ENCODE measurements at places on chromosomes 5 and 9.

GRCh38 chr9:37466037-37466709 is 923 bp upstream of the ZBTB5 start:
- DNase-seq, result peak; percentile 12

DNA sequence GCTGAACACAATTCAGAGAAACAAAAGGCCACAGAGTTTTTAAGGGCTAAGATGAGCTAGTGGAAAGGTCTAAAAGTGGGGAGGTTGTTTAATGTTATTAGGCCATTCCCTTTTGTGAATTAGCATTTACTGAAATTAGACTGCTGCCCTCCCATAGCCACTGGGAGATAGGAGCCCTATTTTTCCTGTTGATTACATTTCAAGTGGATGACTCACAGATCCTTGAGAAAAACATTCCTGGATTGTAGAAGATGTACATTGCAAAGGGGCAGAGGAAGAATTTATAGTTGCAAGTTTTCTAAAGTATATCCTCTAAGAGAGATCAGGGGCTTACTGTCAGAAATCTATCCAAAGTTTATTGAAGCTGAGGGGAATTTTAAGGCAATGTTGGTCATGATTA is 367.1 kb upstream of the IZUMO3 start:
- no peak for DNase-seq

DNA sequence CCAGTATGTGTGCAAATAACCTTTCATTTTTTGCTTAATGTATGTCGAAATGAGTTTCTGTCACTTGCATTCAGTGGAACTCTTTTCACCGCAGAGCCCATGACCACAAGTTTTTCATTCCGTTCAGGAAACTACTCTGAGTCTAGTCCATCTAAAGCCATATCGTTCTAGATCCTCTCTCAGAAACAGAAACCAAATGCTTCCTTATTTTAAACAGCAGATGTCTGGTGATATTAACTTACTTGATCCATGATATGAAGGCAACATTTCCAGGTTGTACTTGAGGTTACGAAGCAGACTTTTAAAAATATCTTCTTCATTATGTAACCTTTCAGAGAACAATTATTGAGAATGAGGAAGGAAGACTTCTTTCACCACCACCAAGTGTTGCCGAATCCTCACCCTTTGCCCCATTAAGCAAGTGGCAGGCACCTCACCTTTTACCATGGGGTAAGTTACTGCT is 72.4 kb upstream of the GNAQ start:
- no peak for DNase-seq

DNA sequence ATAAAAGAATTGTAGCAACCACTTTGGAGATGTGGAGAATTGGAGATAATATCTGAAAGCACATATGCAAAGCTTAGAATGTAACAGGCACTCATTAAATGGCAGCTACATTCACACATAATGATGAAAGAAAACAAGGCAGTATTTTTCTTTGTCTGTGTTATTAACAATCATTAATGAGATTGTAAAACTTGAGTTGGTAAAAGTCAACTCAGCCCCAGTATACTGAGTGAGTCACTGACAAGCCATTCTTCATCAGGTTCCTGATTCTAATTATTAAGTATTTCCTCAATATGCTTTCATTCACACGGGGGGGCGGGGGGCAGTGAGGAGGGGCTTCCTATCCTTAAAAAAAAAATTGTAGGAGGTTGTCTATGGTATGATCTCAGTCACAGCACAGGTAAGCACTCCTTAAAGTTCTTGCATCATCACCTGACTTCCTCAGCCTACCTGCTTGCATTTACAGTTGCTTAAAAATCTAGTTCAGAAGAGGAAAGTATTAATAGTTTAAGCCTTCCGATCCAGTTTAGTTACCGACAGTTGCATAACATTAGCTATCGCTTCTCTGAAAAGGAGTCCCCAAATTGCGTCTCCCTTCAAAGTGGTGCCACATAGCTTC is 379.8 kb downstream of the EFNA5 start:
- DNase-seq, result no peak

DNA sequence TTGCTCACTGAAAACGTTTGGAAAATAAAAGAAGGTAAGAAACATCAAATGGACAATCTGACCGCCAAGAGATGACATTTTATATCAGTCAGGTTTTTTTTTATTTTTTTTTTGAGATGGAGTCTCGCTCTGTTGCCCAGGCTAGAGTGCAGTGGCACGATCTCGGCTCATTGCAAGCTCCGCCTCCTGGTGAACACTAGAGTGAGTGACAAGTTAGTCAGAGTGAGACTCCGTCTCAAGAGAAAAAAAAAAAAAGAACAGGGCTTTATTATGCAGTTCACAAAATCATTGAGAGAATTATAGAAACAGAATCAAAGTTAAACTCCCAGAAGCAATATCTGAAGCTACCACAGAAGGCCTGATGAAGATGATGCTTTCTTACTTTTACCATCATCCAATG is 70.1 kb downstream of the DTWD2 start:
- no peak for DNase-seq

DNA sequence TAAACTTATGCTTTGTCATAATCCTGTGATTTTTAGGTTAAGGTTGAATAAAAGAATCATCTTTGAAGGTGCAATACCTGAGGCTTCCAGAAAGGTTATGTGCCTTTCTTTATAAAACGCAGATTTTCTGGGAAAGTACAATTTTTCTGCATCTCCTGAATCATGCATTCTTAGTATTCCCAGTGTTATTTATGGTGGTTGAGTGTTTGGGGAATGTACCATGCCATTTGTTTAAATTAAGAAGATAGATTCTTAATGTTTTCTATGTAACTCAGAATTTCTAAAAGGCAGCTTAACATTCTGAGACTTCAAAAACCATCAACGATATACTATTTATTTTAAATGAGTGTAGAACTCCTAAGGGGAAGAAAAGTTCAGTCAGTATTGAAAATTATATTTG is 108.1 kb upstream of the FBN2 start:
- no peak for DNase-seq

GRCh38 chr9:85258823-85259370 is 482.9 kb downstream of the AGTPBP1 start:
- DNase-seq, result peak; percentile 5

- DNase-seq, result no peak
Measured at GRCh38 chr5:32302835-32303754, 9.6 kb downstream of the MTMR12 start.

DNA sequence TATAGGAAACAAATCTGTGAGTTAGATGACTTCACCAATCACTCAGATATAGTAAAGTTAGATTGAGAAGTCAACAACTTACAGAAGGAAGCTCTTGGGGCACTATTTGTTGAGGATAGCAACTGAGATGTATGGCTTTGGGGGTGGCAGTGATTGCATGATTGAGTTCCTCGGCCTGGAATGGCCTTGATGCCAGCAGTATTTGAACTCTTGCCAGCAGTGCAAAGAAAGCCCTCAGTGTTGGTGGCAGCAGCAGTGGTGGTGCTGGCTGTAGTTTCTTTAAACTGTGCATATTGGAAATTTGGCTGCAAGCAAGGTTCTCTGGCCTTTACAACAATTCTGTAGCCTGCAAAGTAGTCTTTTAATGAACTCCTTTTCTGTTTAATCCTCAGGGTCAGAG is 41.4 kb upstream of the PJA2 start:
- no peak for DNase-seq

DNA sequence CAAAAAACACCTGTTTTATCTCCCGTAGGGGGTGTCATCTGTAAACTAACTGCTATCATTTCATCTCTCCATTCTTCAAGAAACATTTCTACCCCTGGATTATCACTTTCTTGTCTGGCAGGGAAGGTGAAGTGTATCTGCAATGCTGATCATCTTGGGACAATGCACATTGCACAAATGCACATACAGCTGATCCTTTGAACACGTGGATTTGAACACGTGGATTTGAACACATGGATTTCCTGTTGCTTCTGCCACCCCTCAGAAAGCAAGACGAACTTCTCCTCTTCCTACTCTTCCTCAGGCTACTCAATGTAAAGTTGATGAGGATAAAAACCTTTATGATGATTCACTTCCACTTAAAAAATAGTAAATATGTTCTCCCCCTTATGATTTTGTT is 147.4 kb upstream of the PRLR start:
- DNase-seq, result no peak

DNA sequence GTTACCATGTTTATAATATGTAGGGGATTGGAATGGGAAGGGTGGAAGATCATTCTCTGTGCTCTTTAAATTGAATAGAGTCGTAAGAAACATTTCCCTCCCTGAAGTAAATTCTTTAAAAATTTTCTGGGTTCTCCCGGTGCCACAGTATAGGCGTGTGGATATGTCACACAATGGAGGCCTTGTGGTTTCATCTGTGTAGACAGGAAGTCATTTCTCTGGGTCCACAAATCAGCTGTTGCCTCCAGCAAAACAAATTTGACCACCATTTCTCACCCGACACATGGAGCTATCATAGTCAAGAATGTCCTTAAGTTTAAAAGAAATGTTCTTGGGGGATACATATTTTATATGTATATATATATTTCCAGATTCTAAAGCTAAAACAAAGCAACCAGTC is 17.4 kb downstream of the CEP78 start:
- no peak for DNase-seq

DNA sequence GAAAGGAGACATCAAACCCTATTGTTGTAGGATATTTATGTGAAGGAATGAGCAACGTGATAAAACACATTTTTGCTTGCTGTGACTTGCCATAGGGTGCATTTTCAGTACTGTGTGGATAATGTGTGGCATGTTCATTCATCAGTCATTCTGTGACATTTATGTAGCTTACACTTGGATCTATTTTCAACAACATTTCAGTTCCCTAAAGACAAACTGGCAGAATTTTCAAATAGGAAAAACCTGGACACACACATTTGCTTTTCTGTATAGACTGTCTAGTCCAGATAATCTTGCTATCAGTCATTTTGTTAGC is 127.7 kb downstream of the TMC1 start:
- DNase-seq, result no peak

DNA sequence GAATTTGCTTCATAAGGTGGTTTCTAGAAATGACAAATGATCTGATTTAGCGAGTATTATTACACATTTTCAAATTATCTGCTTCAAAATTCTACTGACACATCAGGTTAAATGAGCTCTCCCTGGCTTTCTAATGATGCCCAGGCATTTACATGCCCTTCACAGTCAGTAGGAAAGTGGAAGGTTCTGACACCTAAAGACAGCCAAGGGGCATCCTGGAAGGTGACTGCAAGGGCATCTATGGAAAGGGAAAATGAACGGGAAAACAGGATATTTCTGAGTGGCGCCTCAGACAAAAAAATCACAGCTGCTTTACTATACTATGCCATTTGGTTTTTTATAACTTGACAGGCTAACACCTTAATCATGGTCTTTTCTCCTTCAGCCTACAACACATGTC is 31.0 kb downstream of the ANKH start:
- no peak for DNase-seq

GRCh38 chr9:113299800-113300292 is 3.3 kb downstream of the RNF183 start:
- no peak for DNase-seq

DNA sequence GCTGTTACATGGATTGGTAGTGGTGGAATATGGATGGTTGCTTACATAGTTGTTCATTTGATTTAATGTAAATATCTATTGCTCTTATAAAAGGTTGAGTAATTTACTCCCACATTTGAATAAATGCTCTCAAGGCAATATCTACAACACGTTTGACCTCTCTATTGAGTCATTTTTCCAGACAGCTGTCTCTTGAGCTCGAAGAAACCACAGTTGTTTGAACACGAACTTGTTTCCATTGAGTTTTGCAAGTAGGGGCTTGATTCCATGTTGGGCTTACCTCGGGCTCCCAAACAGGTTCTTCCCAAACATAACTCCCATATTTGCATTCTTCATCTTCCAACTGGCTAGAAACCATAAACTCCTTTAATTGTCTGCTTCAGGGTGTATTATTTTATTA is 115.0 kb upstream of the HMHB1 start:
- no peak for DNase-seq

GRCh38 chr5:154118893-154119336 is 71.6 kb upstream of the GALNT10 start:
- no peak for DNase-seq

Measured in stimulated activated CD4-positive, alpha-beta T cell treated with anti-CD3 and anti-CD28 coated beads, Interleukin-15, amount 100 ng/mL, for 48 hours (primary cell).